ENCODE measurements at places on chromosomes 16 and 17.

DNA sequence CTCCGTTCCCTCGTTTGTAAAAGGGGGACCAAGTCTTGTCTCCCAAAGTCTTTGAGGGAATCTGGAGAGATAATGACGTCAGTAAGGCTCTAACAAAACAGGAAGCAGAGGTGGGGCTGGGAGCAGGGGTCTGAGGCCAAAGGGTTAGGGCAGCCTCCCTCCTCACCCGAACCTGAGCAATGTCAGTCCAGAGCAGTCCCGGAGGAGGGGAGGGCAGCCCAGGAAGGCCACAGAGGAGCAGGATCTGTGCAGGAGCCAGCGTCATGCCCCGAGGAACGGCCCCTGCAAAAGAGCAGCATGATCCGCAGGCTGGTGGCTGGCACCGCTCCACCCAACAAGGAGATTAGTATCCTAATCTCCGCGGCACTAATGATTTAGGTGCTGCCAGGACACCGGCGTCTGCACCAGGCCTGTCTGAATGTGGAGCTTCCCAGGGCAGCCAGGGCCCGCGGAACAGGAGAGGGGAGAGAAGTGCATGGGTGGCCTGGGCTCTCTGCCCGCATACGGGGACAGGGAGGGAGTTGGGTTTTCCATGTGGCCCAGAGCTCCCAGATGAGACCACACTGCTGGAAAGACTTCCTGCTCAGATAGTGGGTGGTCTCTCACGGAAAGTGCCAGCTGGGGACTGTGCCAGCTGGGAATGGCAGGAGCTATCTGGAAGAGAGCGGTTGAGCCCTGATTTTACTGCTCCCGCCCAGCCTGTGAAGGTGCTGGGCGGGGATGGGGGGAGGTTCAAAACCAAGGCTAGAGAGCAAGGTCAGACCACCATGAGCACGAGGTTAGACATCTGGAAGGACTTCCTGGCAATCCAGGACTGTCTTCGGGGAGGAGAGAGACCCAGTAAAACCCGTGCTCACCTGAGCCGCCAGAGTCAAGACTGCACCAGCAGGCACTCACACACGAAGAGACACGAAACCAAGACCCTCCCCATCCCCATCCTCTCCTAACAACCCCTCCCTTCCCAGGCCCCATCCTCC, 11.0 kb upstream of the KRT17 start:
- no peak for DNase-seq

GRCh38 chr17:72654706-72655105, 437.8 kb downstream of the SLC39A11 start:
- no peak for DNase-seq

- no peak for DNase-seq
These were observed 73.7 kb downstream of the CNGB1 start for GRCh38 chr16:57897053-57897784.

GRCh38 chr16:82523815-82524214, 103.0 kb upstream of the CDH13 start:
- DNase-seq: no peak

DNA sequence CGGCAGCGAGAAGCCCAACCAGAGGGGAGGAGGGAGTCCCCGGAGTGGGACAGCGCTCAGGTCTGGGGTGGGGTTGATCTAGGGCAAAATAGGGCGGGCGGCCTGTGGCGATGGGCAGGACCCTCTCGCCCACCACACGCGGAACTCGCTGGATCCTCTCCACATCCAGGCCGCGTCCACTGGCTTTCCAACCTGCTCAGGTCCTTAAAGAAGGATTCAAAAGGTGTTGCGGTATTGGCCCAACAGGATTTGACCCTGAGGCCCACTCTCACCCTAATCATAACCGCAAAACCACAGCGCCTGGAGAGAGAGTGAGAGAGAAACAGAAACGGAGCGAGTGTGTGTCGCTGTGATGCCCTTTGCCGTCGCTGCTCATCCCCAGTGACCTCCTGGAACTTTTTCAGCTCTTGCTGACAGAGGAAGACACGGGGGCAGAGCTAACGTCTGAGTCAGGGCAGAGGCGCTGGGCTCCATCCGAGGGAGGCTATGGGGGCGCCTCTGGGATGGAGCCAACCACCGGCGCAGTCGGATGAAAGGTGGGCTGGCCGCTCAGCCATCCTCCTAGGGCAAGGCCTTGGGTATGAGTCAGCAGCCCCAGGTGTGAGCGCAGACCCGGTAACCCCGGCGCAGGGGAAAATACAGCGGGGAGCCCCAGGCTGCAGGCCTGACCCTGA, 16.7 kb upstream of the OR1F1 start:
- no peak for DNase-seq

GRCh38 chr17:76579281-76579680, 6.4 kb downstream of the ST6GALNAC2 start:
- no peak for DNase-seq

DNA sequence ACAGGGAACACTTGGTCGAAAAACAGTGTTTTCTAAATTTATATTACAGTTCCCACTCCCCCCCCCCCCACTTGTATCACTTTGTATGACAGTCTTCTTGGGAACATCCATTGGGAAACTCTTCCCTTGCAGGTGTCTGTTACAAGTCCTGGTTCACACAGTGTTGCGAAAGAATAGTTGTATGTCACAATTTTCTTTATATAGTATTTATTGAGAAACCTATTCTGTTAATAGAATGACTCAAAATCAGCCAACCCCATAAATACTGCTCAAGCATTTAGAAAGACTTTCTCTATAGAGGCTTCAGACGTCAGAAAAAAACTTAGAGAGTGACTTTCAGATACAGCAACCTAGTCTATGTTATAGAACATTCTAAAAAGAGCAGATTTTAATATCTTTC, 414.4 kb downstream of the WWOX start:
- DNase-seq: no peak

- no peak for DNase-seq
These were observed 377.8 kb downstream of the SNX29 start for GRCh38 chr16:12354296-12354833.

- no peak for DNase-seq
These were observed 18.2 kb downstream of the HEATR6 start for GRCh38 chr17:60060474-60060873.

DNA sequence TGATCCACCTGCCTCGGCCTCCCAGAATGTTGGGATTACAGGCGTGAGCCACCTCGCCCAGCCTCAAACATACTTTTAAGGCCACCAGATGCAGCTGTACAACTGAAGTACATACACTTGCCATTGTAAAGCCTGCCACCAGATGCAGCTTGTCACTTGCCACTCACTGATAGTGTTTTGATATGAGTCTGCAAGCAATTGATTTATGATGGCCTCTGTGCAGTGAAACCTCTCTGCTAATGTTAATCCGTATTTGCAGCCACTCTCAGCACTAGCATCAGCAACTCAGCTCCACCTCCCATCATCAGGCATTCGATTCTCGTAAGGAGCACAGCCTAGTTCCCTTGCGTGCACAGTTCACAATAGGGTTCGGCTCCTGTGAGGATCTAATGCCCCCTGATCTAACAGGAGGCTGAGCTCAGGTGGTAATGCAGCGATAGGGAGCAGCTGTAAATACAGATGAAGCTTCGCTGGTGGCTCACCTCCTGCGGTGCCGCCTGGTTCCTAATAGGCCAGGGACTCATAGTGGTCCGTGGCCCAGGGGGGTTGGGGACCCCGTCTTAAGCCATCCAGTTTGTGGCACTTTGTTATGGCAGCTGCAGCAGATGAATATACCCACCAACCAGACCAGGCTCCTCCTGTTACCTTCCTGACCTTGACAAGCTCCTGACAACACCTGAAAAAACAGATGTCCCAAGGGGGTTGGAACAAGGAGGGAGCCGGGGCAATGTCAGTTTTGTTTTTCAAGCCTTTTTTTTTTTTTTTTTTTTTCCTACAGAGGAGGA, 1.3 kb upstream of the HERPUD1 start:
- DNase-seq: peak; percentile 77

GRCh38 chr17:65064452-65065019, 8.0 kb upstream of the GNA13 start:
- DNase-seq: no peak

DNA sequence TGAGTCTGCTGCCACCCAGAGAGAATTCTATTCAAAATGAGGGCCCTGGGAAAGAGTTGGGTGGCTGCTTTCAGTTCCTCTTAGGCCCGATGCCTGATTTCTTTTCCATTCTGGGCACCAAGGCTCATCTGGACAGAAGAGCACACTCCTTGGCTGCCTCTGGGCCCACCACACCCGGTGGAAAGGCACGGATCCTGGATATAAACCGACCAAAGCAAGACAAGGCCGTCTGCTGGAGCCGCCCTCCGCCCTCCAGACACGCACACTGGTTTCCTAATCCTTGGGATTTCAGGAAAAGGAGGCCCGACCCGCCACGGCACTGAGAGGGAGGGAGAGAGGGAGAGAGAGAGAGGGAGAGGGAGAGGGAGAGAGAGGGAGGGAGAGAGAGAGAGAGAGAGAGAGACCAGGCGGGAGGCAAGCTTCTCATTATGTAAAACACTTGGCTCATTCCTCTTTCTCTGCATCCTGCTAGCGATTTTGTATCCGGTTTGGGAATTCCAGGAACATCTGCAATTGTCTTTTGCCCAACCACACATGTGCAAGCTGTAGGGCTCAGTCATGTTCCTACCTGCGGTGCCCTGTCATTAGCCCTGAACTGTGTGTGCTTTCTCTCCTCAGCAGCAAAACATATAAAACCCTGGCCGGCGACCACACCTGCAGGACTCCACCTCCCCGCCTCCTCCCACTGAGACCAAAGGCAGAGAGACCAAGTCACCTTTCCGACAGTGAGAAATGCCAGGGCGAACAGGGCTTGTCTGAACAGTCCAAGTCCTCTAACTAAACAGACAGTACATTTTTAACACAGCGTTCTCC, 347.2 kb downstream of the SOX9 start:
- no peak for DNase-seq

- no peak for DNase-seq
These were observed 108.2 kb upstream of the IRX5 start for GRCh38 chr16:54822492-54822891.

DNA sequence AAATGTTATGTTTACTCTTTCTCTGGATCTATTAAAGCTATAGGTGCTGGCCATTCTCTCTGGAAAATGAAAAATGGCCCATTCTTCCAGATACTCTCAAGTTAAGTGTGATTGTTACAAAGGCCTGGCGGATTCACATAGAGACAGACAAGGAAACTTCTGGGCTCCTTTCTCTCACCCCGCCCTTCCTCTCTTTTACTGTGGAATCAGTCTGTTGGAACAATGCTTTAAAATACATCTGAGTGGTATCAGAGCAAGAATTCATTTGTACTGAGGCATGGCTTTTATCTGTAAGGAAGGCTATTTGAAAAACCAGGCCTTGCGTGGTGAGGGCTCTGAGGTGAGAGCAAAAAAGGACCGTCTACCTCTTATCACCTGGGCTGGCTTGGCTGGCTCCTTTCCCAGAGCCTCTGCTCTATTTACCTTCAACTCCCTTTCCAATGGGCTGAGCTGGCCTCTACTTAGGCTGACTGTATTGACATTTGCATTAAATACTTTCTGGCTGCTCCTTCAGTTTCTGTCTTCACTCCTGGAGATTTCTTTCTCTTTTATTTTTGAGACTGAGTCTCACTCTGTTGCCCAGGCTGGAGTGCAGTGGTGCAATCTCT, 274.0 kb downstream of the PHKB start:
- no peak for DNase-seq

DNA sequence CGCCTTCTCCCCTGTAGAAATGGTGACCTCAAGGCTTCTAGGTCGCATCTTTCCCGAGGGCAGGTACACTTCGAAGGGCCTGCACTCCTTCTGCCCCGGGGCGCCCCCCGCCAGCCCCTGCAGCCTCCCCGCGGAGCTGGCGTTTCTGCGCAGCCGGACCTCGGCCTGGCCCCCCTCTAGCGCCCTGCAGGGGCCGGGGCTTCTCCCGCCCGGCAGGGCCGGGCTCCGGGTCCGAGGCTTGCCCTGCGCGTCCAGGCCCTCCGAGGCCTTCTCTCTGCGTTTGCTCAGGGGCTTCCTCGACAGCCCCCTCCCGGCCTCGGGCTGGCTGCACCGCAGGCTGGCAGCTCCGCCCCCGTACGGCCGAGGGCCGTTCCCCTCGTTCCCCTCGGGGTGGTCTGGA, 2.1 kb downstream of the MEFV start:
- no peak for DNase-seq

DNA sequence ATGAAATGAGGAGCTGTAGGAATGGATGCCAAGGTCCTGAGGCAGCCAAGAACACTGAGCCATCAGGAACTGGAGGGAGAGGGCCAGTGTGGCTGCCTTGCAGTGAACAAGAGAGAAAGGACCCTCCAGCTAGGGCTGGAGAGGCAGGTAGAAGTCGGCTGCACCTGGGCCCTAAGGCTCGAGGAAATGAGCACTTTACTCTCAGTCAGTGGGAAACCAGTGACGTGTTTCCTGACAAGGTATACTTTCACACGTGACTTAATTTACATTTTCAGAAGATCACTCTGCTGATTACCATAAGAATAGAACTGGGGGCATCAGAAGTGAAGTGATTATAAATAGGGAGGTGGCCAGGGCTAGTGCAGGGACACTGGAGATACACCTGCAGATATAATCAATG, 115.2 kb downstream of the C17orf67 start:
- DNase-seq: no peak

DNA sequence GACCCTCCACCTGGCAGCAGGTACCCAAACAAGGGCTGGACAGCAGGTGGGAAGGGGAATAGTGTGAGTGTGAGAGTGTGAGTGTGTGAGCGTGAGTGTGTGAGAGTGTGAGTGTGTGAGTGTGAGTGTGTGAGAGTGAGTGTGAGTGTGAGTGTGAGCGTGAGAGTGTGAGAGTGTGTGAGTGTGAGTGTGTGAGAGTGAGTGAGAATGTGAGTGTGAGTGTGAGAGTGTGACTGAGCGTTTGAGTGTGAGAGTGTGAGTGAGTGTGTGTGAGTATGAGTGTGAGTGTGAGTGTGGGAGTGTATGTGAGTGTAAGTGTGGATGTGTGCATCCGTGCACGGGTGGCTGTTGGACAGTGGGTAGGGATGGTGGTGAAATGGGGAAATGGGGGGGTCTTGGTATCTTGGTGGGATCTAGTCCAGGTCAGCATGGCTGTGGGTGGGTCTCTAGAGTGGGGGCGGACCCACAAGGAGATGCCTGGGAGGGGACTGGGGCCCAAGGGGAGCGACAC, 408 bp downstream of the ADGRG1 start:
- DNase-seq: no peak

- no peak for DNase-seq
These were observed 17.5 kb downstream of the ALOX15B start for GRCh38 chr17:8056232-8056975.

Measured in NCI-H1436 (cell line).